ENCODE measurements at places on chromosomes 7 and 10. TPM values are rescaled to one million over a fixed set of nuclear protein-coding genes. Genes with fewer than 3 reads are reported as not detected.

- DNase-seq: no peak
Measured at GRCh38 chr10:87705339-87705738, 45.7 kb downstream of the PAPSS2 start.

GRCh38 chr7:96179341-96179740, 142.6 kb downstream of the SLC25A13 start:
- no peak for DNase-seq

GRCh38 chr7:113763226-113763625, 155.6 kb downstream of the PPP1R3A start:
- DNase-seq: no peak

GRCh38 chr10:71939304-71939703, 24.9 kb upstream of the CHST3 start:
- no peak for DNase-seq

DNA sequence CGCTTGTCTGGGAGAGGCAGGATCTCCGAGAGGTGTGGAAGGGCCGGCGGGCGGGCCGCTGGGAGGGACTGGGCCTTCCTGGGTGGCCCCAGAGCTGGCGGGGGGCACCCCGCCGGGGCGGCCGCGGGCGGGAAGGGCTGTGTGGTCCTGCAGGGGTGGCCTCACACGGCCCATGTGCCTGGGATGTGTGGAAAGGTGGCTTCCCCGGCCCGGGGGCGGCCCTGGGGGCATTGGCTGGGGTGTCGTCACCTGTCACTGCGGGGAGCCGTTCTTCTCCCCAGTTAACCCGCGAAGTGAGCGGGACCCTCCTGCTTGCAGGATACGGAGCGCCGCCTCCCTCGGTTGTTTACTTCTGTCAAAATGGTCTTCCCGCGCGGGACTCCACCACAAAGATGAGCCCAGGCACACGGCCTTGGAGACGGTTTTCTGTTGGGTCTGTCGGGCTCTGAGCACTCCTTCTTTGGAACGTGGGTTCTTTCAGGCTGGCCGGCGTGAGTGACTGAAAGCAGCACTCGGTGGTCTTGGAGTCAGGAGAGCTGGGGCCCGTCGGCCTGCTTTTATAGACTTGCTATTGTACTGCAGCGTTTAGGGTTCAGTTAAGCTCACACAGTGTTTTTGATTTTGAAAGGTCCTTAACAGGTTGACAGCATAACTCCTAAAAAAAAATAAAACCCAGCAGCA, 700 bp downstream of the SMC3 start:
- DNase-seq: no peak

DNA sequence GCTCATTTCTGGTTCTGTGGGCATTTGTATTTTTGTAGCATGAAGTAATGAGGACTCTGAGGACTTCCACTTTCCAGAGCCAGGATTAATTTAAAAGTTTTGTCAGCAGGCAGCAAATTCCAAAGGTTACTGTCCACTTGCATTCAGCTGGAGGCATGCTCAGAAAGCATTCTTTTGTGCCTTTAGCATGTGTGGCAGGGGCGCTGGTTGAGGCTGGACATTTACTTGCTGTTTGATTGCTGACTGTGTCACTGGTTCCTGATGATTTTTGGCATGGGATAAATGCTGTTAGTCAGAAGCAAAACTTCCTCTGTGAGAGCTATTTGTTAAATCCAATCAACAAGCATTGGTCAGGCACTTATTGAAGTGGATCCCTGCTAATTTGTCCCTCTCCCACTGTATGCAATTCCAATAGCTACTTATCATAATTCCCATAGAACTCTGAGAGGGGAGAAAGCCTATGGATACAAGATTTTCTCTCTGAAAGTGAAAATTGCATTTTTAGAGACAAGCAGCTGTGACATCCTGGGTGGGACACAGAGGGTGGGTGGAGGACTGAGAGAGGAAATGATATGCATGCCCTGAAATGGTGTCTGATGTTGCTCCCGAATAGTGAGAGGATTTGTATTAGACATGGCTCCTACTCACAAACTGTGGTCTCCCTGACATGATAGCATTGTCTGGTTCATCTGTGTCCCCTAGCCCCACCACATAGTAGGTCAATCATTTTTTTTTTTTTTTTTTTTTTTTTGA, 161.2 kb upstream of the WDR11 start:
- DNase-seq: no peak

The AKR1C8 gene
- total RNA-seq: not detected

The ACSM6 gene
- not detected for total RNA-seq

The ATXN7L1 gene
- 5.6 TPM for total RNA-seq
